ENCODE measurements at places on chromosomes 3 and 15.
A peak's percentile ranks its signal among the peaks of the same experiment; 100 is the strongest.

GRCh38 chr3:29933802-29934490 is 653.1 kb downstream of the RBMS3 start:
- no peak for DNase-seq

DNA sequence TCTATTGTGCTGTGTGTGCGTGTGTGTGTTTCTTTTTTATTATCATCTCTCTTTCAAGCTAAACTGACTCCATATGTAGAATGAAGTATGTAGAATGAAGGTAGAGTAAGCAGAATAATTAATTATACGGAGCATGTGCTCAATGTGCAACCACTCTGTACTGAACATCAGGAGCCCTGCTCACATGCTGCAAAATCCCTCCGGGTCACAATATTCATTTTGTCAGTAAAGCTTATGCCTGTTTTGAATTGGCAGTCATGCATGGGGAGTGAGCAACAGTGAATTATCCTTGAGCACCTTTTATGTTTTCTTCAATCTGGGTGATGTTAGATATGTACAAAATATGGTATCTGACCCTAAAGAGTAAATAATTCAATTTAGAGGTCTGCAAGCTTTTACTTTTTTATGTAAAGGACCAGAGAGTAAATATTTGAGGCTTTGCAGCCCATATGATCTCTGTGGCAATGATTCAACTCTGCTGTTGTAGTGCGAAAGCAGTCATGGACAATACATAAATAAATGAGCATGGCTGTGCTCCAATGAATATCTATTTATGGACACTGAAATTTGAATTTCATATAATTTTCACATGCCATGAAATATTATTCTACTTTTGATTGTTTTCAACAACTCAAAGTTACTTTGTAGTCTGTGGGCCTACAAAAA is 199.9 kb downstream of the VGLL3 start:
- no peak for DNase-seq

DNA sequence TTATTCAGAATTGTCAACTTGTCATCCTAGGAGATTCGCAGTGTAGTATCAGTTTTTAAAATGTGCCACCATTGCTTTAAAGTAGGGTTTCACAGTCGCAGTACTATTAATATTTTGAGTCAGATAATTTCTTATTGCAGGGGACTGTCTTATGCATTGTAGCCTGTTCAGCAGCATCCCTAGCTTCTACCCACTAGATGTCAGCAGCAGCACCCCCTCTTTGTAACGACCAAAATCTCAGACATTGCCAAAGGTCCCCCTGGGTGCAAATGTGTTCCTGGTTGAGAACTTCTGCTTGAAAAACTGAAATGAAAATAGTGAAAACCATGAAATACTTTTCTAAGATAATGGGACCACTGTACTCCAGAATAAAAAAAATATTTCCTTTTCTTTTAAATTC is 474.8 kb downstream of the CNTN3 start:
- no peak for DNase-seq

GRCh38 chr15:64233299-64233698 is 70.5 kb upstream of the PPIB start:
- no peak for DNase-seq

DNA sequence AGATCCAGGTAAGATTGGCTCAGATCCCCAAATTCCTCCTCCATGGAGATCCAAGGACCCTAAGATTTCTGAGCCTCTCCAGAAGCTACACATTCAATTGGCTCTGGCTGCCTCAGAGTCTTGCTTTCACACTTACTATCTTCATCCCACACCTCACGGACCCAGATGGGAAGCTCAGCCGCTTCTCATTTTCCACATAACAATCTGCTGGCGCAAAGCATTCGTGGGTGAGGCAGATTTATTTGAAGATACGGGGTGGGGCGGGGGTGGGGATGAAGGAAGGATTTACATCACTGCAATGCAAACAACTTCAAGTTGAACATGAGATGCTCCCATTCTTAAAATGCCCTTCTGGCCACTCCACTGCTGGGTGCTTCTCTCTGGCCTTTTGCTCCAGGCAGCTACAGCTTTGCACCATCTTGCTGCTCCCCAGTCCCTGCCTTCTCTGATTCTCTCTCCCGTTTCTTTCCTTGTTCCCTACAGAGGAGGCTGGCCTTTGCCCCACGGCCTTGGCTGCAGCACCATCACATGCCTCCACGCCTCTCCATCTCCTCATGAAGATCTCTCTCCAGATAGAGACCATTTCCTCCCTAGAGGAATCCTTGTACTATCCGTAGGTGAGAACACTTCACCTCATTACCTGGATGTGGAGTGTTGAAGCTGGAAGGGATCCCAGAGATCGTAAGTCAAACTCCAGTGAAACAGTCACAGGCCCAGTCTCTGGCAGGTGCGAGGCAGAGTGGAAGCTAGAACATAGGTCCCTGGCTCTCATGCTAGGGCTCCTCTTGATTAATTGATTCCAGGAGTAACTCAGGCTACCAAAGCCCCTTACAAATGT is 175.9 kb downstream of the RPLP1 start:
- no peak for DNase-seq

DNA sequence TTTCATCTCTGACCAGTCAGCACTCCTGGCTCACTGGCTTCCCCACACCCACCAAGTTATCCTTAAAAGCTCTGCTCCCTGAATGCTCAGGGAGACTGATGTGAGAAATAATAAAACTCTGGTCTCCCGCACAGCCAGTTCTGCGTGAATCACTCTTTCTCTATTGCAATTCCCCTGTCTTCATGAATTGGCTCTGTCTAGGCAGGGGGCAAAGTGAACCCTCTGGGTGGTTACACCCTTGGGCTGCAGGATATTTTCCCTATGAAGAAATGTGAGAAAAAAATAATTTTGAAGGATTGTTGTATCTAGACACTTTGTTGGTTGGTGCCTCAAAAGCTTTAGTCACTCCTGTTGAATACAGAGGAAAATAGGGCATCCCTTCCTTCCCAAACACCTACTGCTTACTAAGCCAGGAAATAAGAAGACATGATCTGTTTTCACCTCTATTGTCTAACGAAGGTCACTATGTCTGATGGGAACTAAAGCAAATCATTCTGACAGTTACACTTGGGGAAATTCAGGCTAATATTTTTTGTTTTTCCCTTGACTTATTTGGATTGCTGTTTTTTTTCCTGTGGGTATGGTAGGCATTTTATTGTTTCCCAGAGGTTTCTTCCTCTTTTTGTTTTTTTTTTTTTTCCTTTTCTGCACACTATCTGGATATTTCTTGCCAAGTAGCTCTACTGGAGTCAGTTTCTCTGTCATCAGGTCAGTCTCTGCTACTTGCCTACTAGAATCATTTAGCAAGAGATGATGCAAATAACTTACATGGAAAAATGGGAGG is 15.3 kb upstream of the TNFSF10 start:
- DNase-seq, result no peak

DNA sequence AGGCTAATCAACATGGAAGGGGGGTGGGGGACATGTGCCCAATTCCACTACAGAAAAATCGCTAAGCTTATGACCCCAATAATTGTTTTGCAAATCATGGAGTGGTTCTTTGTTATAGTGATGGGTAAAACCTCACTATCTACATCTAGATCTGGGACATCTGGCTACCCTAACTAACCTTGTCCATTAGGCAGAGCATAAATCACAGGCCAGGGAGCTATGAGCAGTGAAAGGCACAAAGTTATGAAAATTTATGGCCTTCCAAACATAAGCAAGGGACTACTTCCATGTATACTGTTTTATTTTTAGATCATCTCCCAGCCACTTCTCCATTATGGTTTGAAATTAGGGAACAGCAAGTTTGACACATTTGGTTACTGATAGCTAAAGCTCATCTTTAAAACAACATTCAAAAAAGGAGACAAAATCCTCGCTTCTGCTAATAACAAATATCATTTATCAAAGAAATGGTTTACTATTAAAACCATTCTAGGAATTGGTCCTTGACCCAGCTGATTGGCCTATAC is 78.3 kb downstream of the RSL24D1 start:
- no peak for DNase-seq

DNA sequence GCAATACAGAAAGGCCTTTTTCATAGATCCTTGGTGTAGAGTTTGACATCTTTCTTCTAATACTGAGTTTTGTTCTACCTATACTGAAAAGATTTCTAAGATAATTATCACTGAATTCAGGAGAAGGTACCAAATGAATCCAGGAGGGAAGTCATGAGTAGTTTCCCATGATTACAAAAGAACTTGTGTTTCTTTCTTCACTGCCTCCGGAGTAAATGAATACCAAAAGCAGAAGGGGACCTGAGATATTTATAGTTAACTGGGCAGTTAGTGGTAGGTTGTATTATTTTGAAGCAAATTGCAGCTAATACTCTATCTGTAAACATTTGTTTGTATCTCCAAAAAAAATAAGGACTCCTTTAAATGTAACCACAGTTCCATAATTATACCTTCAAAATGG is 175.4 kb downstream of the SUCNR1 start:
- DNase-seq, result no peak

- DNase-seq, result peak; percentile 72
These were observed 22.6 kb upstream of the UMPS start for GRCh38 chr3:124707656-124708062.

DNA sequence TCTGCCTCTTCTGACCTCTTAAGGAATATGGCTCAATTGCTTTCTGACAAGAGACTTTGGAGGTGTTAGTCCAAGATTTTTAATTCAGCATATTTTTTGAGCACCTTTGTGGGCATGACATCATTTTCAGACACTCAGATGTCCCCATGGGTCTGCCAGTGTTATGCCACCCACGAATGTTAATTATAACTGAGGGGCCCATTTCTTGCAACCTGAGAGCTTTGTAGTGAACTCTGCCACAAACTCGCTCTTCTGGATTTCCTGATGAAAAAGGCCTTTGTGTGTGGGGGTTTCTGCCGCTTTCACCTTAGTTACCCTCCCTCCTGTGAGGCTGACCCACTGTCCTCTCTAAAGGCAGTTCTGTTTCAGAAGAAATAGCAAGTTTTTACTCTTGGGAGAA is 64.5 kb upstream of the CCR4 start:
- DNase-seq, result no peak

DNA sequence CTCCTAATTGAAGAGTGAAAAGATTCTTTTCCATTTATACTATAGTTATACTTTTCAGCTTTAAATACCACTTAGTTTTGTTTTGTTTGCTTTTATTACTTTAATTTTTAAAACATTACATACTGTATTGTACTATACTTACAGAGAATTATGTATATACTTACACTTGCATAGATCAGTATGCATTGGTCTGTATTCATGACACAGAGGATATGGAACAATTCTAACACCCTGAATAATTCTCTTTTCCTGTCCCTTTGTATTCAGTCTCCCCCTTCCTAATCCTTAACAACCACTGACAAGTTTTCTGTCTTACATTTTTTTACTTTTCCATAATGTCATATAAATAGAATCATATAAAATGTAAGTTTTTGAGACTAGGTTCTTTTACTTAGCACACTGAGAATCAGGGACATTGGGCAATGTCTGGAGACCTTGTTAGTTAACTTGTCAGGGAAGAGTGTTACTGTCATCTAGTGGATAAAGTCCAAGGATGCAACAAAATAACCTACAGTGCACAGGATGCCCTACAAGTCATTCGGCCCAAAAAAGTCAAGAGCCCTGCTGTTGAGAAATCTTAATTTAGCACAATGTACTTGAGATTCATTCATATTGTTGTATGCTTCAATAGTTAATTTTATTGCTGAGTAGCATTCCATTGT is 95.7 kb upstream of the MCTP2 start:
- DNase-seq, result no peak

DNA sequence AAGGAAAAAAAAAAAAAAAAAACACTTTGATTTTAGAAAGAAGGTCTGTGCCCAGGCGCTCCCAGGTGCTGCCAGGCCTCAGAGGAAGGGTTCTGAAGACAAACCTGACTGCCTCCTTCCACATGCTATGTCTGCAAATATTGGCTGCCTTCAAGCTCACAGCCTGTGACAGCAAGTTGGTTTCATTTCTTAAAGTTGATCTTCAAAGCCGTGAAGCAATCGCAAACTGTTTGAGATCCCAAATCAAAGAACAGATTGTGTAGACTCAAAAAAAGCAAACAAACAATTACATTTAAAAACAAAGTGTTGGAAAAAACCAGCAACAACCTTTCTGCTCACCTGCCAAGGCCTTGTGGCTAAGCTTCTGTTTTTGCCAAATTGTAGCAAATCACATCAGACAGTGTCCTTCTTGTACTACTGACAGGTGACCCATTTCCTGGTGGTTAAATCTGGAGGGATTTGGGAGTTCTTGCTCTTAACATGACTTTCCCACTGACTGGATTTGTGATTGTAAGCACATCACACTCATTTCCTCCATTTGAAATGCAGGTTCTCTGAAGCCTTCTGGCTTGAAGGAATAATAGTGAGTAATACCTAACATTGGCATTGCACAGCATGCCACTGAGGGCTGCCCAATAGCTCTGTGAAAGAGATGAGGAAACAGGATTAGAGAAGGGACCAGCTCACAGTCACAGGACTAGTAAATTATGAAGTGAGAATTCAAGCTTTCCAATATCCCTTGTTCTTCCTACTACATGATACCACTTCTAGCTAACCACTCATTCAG is 502.4 kb downstream of the LPP start:
- DNase-seq, result no peak

GRCh38 chr3:179418610-179419009 is 32.7 kb downstream of the GNB4 start:
- DNase-seq, result no peak

- DNase-seq, result no peak
These were observed 94.9 kb downstream of the BCHE start for GRCh38 chr3:165742351-165742750.

- no peak for DNase-seq
These were observed 71.3 kb downstream of the RAB11A start for GRCh38 chr15:65940618-65940909.

DNA sequence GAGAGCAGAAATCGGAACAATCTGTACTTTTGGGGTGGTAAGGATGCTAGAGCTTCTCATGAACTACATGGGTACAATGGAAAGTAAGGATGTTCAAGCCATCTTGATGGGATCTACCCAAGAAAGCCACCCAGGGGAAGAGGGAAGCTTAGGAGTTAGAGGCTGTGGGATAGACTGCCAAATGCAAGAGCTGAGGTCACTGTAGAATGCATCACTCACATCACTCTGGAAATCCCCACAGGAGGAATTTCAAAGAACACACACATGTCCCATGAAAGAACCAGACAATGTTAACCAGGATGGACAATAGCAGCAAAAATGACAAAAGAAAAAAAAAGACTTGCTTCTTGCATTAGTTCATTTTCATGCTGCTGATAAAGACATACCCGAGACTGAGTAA is 32.8 kb upstream of the UBE2E2 start:
- DNase-seq, result no peak

GRCh38 chr3:160001850-160002623 is 13.4 kb downstream of the IL12A start:
- DNase-seq, result no peak

- DNase-seq, result no peak
These were observed 5.7 kb downstream of the TTBK2 start for GRCh38 chr15:42914728-42915497.

- DNase-seq, result peak; percentile 85
These were observed 77.5 kb upstream of the FBN1 start for GRCh38 chr15:48722764-48723661.

- DNase-seq, result no peak
These were observed 34.5 kb downstream of the SLCO2A1 start for GRCh38 chr3:133995264-133995663.

GRCh38 chr15:93913310-93913709 is 318.1 kb upstream of the MCTP2 start:
- DNase-seq, result no peak

Measured in GM04503 (cell line).